Activated CD8-positive, alpha-beta T cell treated with anti-CD3 and anti-CD28 coated beads, Interleukin-2, amount 10 ng/mL, durations not matched to agents 7 days and 5 days (primary cell): ENCODE measurements at places on chromosomes 4 and X.

DNA sequence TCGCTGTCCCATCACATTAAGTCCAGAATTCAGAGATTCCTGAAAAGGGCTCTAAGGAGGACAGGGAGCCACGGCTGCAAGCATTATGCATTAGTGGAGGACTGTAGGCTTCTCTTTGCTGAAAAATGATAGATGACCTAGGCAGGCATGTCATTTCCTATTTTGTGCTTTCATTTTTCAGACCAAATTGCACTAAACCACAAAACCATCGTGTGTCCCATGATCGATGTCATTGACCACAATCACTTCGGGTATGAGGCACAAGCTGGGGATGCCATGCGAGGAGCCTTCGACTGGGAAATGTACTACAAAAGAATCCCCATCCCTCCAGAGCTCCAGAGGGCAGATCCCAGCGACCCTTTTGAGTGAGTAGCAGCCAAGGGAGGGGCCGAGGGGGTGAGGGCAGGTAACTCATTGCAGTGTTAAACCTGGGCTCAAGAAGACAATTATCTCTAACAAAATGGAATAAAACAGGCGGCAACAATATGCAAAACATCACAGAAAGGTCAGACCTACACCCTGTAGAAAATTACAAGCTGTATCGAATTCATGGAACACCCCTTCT, 355.2 kb upstream of the GALNT7 start:
- H3K4me1 ChIP-seq, result peaks cover 8% of the 10 kb centered on the region
- no peaks in the 10 kb centered on the region for H3K27me3 ChIP-seq
- H3K4me3 ChIP-seq, result no peak overlapping the region
- H3K36me3 ChIP-seq, result no peaks in the 10 kb centered on the region

DNA sequence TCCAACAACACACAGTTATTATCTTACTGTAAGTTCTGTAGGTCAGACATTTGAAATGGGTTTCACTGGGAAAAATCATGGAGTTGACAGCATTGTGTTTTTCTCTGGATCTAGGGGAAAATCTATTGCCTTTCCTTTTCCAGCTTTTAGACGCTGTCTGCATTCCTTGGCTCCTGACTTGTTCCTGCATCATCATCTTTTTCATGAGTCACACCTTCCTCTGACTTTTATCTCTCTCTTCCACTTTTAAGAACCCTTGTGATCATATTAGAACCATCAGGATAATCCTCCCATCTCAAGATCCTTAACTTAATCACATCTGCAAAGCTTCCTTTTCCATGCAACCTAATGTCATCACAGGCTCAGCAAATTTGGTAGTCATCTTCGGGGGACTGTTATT, 1454.8 kb downstream of the RPA4 start:
- DNase-seq, result no peak
- H3K4me1 ChIP-seq, result no peaks in the 10 kb centered on the region
- no peak overlapping the region for H3K4me3 ChIP-seq
- no peaks in the 10 kb centered on the region for H3K36me3 ChIP-seq

DNA sequence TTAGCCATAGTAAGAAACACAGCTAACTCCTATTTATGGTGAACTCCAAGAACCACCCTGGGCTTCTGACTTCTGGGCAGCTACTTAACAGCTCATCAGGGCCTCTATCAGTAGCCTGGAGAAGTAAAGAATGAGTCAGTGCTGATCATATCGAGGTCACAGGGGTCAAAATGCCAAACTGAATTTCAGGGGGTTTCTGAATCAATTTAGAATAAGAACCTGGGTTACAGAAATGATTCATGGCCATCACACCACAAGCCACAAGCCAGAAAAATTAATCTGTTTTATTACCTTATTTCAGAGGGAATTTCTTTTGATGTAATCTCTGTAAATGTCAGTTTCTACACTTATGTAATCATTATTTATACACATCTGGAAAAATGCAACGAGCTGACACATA, 64.4 kb downstream of the CHST7 start:
- no peak overlapping the region for H3K27ac ChIP-seq
- H3K4me3 ChIP-seq, result no peak overlapping the region
- no peak for DNase-seq
- peaks cover under 1% of the 10 kb centered on the region for H3K36me3 ChIP-seq

- no peak overlapping the region for H3K4me3 ChIP-seq
- H3K27me3 ChIP-seq, result no peaks in the 10 kb centered on the region
- no peak for DNase-seq
- no peak overlapping the region for H3K27ac ChIP-seq
These were observed 13.9 kb upstream of the CT47A1 start for GRCh38 chrX:120999413-120999812.
